Nephron progenitor cell (in vitro differentiated cells): ENCODE measurements at places on chromosomes 12 and 14.

GRCh38 chr12:131631230-131631629 is 79.7 kb upstream of the SFSWAP start:
- DNase-seq, result no peak

- DNase-seq, result no peak
Observed at GRCh38 chr14:101595349-101595748, 34.1 kb downstream of the DIO3 start.

DNA sequence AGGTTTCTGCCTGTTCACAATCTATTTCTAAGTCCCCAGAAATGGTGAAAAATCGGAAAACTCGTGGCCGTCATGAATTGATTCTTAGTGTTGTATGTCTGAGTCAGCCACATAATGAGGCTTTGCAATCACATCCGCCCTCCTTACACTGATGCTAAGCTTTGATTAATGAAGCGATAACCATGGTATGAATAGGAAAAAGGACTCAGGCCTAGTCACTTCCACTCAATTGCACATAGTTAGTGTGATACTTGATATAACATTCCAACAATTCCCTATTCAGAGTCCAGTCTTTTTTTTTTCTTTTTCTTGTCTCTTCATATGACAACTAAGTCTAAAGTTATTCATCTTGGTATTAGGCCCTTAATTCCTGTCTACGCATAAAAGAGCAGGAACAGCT is 1231.0 kb downstream of the VRK1 start:
- DNase-seq, result no peak

- no peak for DNase-seq
Observed at GRCh38 chr14:80522936-80523335, 311.6 kb upstream of the DIO2 start.

GRCh38 chr12:113465808-113466453 is 5.7 kb downstream of the LHX5 start:
- DNase-seq, result no peak

- DNase-seq, result no peak
Observed at GRCh38 chr14:84485036-84485435, 1044.9 kb upstream of the FLRT2 start.

DNA sequence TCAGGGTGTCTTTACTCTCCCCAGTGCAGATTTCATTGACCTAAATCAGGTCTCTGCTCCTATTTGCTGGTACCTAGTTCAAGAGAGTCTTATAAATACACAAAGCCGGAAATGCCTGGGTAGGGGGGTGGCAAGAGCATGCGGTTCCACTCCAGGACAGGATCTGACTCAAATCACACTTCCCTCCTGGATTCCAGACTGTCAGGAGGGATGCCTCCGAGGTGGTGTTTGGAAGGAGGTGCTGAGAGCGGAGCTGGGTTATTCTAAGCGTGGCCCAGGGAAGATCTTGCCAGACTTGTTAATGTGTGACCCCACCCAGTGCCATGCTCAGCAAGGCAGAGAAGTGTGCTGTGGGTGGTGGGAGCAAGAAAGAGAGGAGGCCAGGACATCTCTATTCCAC is 49.8 kb downstream of the B4GALNT3 start:
- DNase-seq, result no peak

DNA sequence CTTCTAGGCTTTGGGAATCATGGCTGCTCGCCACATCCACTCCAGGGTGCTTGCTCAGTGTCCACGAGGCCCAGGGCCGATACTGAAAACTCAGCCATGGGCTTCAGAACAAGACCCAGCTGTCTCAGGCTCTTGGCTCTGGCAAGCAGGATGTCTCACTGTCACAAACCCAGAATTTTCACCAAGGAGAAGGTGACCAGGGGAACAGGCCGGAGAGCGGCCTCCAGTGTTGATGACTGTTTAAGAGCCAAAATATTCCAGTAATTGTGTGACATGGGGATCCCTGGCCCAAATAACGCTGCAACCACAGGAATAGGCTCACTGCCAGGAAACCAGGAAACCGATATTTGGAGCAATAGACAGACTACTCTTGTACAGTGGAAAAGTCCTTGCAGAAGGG is 9.8 kb upstream of the SERPINA5 start:
- no peak for DNase-seq

- DNase-seq, result no peak
Observed at GRCh38 chr12:119446459-119446858, 111.9 kb downstream of the CCDC60 start.

DNA sequence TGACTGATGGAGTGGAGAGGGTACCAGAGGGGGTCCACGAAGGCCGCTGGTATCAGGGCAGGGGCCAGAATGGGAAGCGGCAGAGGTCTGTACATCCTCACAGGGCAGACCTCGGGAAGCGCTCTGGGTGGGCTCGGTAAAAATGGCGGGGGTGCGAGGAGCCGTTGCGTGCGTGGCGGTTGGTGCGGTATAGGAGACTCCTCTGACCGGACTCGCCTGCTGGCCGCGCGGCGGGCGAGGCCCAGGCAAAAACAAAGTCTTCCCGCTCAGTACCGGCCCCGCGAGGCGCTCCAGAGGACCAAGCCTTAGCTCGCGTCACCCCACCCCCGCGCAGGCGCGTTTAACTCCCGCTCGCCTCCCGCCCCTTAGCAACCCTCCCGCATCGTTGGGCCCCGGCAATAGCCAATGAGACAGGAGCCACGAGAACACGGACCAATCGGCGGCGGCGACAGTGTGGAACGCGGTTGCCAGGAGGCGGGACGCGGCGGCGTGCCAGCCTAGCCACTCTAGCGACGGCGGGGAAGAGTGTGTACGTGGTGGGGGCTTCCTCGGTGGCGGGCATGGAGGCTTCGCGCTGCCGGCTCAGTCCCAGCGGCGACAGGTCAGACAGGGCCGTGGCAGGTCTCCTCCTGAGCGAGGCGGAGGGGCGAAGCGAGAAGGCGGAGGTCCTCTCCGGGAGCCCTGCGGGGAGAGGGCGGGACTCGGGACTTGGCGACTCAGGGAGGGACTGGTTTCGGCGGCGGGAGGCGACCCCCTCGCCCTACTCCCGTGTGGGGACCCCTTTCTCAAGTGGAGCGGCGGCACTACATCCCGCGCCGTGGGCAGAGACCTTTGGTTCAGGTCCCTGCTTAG is at the start of gene TULP3:
Gene TULP3, plus strand, starts transcription at position 504 of the 852 bp plus-strand sequence. Its CDS starts 57 bp downstream, at position 561.
- DNase-seq, result peak; percentile 98

DNA sequence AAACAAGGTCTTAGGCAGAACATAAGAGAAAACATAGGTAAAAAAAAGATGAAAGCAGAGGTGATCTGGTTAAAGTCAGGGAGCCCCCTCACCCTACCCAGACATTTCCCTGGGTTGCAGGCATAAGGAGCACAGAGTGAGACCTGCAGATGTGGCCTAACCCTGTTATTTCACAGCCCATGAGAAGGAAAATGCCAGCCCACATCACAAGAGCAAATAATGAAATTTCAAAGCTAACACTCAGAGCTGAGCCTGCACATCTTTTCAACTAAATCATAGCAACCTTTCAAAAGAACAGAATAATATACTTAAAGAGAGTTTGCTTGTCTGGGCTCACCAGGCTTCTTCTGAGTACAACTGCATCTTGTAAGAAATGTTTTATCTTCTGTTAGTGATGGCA is 295.4 kb downstream of the RPAP3 start:
- no peak for DNase-seq

GRCh38 chr12:54195737-54196347 is 7.1 kb upstream of the SMUG1 start:
- peak; percentile 65 for DNase-seq

- no peak for DNase-seq
Observed at GRCh38 chr12:106885026-106885425, 70.7 kb upstream of the TMEM263 start.

GRCh38 chr12:63480186-63480585 is 188.1 kb downstream of the DPY19L2 start:
- DNase-seq, result no peak

DNA sequence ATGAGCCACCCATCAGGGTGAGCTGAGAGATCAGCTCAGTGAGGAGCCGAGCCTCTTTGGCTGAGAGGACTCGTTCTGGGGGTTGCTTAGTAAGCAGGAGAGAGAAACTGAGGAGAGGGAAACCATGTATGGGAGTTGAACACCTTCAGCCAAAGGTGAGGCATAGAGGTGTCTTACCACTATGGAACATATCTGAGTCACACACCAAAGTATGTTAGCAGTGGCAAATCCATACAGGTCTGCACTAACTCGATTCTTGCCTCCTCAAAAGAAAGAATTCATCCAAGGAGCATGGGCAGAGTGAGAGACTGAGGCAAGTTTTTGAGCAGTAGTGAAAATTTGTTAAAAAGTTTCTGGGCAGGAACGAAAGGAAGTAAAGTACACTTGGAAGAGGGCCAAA is 46.7 kb upstream of the RNU6-8 start:
- no peak for DNase-seq

- DNase-seq, result no peak
Observed at GRCh38 chr12:10184261-10184843, 5.5 kb downstream of the TMEM52B start.

GRCh38 chr14:105325303-105325702 is 10.8 kb downstream of the PACS2 start:
- DNase-seq, result no peak

DNA sequence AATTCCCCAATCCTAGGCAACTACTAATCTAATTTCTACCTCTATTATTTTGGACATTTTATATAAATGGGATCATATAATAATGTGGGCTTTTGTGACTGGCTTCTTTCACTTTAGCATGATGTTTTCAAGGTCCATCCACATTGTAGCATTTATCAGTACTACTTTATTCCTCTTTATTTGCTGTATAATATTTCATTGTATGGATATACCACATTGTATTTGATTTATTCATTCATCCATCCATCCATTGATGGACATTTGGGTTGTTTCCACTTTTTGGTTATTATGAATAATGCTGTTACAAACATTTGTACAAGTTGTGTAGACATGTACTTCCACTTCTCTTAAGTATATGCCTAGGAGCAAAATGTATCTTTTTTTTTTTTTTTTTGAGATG is 17.3 kb downstream of the BTBD7 start:
- DNase-seq, result no peak

GRCh38 chr12:20452496-20453010 is 84.2 kb downstream of the PDE3A start:
- DNase-seq, result no peak

GRCh38 chr14:104957146-104958113 is 20.7 kb downstream of the AHNAK2 start:
- no peak for DNase-seq

DNA sequence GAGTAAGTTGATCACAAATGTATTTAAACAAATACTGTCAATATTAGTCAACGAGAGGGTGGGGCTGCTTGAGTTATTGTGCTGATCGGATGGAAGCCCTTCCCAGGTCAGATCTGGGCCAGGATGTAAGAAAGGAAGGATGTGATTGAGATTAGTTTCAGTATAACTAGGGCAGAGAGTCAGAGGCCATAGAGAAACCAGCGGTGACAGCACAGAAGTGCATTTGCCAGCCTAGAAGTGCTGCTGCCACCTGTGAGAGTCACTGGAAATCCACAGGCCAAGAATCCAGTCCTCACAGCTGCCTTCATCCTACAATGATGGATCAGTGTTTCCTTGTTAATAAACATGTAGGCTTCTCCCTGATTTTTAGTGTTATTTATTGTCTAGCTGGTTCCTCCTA is 9.8 kb upstream of the FERMT2 start:
- DNase-seq, result no peak

DNA sequence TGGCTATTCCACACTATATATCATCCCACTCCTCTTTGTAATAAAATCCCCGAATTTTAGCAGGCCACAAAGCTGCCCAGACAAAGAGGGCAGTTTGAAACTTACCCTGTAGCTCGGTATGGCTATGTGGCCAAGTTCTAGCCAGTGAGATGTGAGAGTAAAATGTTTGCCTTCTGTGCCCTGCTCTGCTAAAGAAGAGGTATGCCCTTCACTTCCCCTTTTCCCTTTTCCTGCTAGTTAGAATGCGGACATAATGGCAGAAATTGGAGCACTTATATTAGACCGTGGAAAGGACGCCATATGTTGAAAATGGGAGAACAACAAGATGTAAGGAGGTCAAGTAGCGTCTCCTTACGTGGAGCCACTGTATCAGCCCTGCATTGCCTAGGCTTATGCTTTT is 11.5 kb upstream of the CCDC91 start:
- no peak for DNase-seq

DNA sequence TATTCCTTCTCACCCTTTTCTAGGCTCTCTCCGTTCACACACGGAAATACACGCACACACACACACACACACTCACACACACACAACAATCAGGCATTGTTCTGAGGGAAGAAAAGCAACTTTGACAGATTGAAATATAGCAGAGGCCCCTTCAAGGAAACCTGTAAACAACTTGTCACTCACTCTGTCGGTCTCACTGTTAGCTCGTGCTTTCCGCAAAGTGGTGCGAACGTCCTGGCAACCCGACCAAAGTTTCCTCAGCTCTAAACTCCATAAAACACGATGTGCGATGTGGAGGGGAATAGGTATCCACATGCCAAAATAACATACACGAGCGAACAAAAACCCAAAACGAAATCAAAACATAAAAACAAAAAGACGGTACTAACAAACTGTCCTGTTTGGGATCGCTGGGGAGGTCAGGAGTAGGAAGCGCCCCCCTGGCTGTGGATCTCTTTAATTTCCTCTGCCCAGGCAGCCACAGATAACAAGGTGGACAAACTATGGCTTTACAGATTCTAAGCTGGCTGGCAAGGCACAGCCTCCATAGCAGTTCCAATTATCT is 822 bp upstream of the SOX5 start:
- peak; percentile 19 for DNase-seq

DNA sequence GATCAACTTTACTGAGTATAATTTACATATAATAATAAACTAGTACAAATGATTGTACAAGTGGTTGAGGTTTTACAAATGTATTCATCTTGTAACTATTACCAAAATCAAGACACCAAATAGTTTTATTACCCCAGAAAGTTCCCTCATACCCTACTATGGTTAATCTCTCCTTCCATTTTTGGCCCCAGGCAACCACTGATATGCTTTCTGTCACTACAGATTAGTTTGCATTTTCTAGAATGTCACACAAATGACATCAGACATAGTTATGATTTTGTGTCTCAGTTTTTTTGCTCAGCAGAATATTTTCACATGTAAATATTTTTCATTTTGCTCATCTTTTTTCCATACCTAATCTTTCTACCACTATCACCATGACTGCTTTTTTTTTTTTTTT is 49.1 kb downstream of the TMX1 start:
- DNase-seq, result no peak

- DNase-seq, result no peak
Observed at GRCh38 chr14:55192054-55192621, 753 bp upstream of the DLGAP5 start.

DNA sequence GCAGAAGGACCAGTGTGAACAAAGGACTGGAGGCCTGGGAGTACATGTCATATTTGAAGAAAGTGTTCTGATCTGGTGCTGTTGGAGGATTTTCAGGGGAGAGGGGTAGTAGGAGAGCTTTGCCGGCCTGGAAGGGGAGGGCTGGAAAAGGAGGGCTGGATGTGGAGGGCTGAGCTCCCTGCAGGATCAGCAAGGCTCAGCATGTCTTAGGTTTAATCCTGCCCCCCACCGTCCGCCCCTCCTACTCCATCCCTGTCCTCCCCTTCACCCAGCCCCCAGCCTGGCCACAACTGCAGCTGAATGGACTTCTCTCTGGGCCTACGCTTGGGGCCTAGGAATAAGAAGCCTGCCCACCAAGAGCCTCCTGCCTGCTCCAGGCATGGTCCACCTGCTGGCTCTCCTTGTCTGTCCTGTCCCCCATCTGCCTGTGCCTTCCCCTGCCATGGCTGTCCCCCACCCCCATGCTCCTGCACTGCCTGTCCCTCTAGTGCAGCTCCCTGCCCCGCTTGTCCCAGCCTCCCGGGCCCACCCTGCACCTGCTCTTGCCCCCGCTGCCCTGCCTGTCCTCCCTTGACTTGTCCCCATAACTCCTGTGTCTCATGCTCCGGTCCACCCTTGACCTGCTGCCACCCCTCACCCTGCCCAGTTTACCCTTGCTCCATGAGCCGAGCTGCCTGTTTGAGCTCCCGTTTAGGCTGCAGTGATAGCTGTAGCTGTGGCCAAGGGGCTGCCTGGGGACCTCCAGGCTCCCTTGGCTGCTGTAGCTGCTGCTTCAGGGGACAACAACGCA is 9.8 kb upstream of the RARG start:
- peak; percentile 22 for DNase-seq
